Muscle of arm (tissue), 14 donors: ENCODE measurements at places on chromosomes 1 and 21.

- DNase-seq: no peak
Measured at GRCh38 chr1:156928043-156928602, 7.7 kb downstream of the LRRC71 start.

DNA sequence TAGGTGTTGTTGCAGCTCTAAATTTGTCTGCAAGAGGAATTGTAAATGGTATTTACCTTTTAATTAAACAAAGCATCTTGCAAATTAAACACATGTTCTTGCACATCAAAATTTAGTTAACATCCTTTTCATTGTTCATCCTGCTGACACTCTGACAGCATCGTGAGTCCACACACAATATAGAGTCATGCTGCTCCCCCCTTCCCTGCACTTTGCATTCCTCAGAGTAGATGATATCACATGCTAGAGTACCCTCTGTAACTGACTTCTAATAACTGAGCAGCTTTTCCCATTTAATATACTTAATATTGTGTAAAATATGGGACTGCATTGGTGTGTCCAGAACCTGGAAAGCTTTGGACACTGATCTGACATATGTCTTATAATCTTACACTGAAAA is 138.8 kb upstream of the DPYD start:
- DNase-seq: no peak

DNA sequence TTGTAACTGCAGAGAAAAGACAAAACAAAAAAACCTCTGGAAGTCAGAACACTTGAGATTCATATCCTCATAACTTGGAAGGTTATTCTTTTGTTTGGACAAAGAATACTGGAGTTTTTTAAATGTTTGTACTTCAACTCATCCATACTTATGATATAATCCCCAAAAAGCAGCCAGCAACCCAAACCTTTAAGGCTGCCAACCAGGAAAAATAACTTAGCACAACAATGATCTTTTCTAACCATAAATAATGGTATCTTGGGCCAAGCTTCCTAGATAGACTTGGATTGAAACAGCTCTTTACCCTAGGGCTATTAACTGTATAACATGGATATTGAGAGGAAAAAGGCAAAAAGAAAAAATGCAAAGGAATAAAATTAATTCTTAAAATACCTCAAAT is 335.1 kb downstream of the LTN1 start:
- DNase-seq: peak; percentile 43

DNA sequence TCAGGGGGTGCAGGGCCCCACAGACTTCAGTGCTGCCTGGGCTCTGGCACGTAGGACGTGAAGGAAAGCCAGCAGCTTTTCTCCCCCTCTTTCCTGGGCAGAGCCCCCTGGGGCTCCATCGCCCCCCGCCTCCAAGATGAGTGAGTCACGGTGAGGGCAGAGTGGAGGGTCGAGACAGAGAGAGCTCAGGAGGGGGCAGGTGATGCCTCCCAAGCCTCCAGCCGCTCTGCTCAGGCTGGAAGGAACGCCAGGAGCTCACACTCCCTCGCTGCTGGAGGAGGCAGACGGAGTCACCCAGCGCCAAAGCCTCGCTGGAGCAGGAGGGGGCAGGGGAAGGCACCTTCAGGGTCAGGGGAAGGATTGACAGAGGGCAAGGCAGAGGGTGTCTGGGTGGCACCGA is 119.5 kb downstream of the CASZ1 start:
- no peak for DNase-seq

DNA sequence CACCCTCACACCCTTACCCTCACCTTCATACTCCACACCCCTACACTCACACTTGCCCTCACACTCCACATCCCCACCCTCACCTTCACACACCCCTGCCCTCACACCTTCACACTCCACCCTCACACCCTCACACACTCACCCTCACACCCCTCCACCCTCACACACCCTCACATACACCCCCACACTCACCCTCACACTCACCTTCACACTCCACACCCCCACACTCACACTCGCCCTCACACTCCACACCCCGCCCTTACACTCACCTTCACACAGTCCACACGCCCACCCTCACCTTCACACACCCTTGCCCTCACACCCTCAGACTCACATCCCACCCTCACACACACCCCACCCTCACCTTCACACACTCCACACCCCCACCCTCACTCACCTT is 43.6 kb upstream of the EDN2 start:
- no peak for DNase-seq

- no peak for DNase-seq
Measured at GRCh38 chr1:48506870-48507269, 34.9 kb upstream of the SPATA6 start.

DNA sequence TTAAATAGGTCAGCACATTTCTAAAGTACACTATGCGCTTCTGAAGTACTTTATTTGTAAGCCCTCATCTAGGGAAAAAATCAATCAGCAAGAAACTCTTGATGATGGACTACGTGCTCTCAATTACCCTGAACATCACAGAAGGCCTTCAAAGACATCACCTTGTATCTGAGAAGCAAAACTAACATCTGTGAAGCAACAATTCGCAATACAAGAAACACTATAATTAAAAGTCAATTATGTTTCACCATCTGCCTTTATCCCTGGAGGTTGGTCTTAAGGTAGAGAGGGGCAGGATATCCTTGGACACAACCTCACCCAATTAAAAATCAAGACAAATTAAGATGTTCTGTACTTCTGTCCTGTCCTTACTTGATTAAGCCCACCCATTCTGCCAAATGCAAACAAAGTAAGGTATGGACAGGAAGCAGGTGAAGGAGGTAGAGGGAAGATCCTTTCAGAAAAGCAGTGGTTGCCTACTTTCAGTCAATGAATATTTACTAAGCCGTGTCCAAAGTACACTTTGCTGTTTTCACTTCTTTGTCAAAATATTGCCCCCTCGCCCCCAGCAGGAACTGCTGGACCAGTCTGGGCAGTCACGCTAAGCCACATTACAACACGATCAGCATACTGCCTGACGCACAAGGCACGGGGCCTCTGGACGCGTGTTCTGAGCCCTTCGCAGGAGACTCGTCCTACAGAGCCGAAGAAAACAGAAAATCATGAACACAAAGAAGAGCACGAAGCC is 887 bp downstream of the SLC19A2 start:
- DNase-seq: peak; percentile 64

GRCh38 chr1:206142011-206142410 is 24.8 kb upstream of the AVPR1B start:
- DNase-seq: no peak

- peak; percentile 87 for DNase-seq
Measured at GRCh38 chr1:244272471-244273261, 179.0 kb downstream of the ADSS2 start.

DNA sequence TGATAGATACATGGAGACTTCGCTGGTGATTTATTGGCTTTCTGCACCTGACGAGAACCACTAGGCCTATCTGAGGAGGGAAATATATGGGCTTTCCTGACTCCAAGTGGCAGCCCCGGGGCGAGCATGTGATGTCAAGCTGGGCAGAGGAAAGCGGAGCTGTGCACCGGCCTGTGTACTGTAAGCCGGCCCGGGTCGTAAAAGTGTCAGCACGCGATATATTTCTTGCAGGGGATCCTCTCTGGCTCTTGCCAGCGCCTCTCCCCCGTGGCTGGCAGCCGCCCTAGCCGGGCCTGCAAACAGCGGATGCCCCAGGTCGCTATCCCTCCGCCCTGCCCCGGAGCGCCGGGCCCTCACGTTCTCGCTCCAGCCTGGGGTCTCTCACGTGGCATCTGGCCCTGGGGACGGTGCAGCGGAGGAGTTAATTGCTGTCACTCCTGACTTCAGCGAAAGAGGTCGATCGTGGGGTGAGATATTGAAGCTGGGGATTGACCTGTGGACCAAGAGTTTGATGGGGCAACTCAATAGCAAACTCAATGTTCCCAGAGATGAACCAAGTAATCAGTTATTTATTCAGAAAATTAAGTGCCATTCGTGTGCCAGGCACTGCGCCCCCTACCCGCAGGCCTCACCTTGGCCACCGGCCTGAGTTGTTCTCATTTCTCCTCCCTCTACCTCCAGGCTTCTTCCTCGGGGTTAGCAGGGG is 41.0 kb upstream of the HAO2 start:
- DNase-seq: peak; percentile 46

DNA sequence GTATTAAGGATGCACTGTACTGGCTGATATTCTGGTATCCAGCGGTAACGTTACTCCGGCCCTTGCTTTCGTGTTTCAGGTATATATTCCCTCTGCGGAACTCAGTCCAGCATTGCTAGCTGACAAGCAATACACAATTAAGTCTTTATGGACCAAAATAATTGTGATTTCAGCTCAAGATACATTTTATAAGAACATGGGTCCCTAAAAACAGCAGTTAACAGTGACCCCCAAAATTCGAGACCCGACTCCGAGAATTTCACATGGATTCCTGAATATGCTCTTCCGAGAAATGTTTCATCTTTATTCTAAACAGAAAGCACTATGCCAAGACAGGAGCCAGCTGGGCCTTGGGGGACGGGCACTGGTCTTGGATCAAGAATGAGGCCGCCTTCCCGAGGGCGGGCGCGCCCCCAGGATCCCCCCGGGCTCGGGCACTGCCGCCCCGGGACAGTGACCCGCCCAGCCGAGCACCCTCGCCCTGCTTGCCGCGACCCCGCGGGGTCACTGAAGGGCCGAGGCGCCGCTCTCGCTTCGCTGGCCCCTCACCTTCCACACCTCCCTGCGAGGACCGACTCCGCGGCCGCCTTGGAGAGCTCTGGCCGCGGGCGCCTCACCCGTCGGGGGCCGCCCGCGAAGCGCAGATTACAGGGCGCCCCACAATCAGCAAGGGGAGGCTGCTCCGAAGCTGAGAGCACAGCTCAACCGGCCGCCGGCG is 610 bp downstream of the SCYL3 start:
- DNase-seq: peak; percentile 41

DNA sequence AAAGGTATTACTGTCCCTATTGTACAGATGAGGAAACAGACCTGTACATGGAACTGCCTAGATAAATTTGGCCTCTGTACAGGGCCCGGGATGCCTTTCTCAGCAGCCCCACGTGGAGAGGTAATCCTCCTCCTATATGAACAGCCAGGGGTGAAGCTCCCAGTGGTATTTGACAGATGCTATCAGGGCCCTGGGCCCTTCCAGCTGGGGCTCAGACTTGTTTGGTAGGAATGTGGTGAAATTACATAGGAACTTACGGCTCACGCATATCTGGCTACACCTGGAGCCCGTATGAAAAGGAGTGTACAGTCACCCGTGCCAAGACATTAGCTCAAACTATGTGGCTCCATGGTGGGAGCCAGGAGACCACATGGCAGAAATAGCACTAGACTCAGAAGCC is 24.8 kb upstream of the TCEA3 start:
- DNase-seq: no peak

- DNase-seq: no peak
Measured at GRCh38 chr1:226104671-226105121, 42.2 kb downstream of the H3-3A start.

GRCh38 chr1:149884433-149885338 is 14.7 kb upstream of the BOLA1 start:
- DNase-seq: peak; percentile 47

- no peak for DNase-seq
Measured at GRCh38 chr1:113027007-113027406, 46.0 kb upstream of the LRIG2 start.

GRCh38 chr1:27351541-27352107 is 9.8 kb downstream of the SYTL1 start:
- DNase-seq: no peak

DNA sequence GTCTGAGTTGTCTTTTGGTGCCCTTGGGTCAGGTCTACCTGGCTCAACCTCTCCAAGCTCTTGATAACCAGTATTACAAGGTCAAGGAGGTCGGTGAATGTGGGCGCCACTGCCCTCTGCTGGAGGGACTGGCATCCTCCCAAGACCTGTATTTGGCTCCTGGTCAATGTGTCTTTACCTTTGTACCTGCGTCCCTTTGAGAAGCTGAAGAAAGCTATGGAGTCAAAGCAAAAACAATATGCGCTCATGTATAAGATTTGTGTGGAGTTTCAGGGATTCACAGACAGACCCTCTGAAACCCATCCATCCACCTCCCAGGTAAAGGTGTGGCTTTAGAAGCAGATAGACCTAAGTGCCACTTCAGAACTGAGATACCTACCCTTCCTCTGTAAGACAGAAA is 61.8 kb upstream of the NBL1 start:
- no peak for DNase-seq

- no peak for DNase-seq
Measured at GRCh38 chr1:17798011-17798410, 42.9 kb downstream of the ACTL8 start.
